Ascending aorta (tissue), 2 donors: ENCODE measurements at places on chromosomes 5 and 9. TPM values are rescaled to one million over a fixed set of nuclear protein-coding genes. Genes with fewer than 3 reads are reported as not detected.

- H3K4me3 ChIP-seq = peak overlapping the region; percentile 75
- H3K27me3 ChIP-seq = no peaks in the 10 kb centered on the region
- peak overlapping the region; percentile 26 for H3K27ac ChIP-seq
Measured at GRCh38 chr5:140630292-140631035, 2.5 kb downstream of the CD14 start.

DNA sequence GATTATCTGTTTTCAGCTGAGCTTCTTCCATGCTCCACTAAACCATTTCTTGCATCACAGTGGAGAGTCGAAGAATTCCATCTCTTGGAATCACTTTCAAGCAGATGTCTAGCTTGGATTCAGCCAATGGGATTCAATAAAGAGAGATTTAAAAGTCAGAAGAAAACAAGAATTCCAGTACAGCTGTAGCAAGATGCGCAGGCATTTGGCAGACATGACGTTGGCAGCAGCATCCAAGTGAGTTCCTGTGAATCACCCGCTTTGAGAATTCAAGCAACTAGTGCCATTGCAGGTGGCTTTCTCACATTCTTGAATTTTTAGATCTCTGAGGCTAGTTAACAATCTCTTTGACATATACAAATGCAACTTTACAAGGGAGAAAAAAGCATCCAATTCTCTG is 467.0 kb downstream of the CDH10 start:
- H3K27ac ChIP-seq = no peak overlapping the region
- H3K4me3 ChIP-seq = no peak overlapping the region
- H3K4me1 ChIP-seq = no peaks in the 10 kb centered on the region
- H3K27me3 ChIP-seq = no peaks in the 10 kb centered on the region
- DNase-seq = no peak
- H3K36me3 ChIP-seq = no peaks in the 10 kb centered on the region

The GNA14 gene
- total RNA-seq = 3.5 TPM

The DNAI1 gene
- not detected for total RNA-seq

GRCh38 chr5:72110394-72111013 is 3.2 kb downstream of the MAP1B start:
- H3K4me3 ChIP-seq = peak overlapping the region; percentile 94
- H3K27me3 ChIP-seq = no peaks in the 10 kb centered on the region
- H3K4me1 ChIP-seq = peaks cover 25% of the 10 kb centered on the region
- DNase-seq = no peak

The ANKS6 gene
- total RNA-seq = 13.0 TPM

The PRR7 gene
- 18.1 TPM for total RNA-seq

DNA sequence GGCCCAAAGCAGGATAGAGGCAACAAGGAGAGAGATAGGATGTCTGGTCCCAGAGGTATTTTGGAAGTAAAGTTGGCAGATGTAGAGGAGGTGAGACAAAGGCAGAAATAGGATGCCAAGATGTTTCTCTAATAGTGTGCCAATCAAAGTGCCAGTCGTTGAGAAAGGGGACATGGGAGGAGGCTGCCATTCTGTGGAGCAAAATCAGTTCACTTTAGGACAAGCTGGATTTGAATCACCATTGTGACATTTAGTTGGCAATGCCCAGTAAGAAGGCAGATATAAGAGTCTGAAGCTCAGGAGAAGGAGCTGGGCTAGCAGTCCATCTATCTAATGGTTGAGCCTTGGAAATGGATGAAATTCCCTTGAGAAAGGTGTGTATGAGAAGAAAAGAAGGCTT is 53.8 kb downstream of the ADRB2 start:
- no peaks in the 10 kb centered on the region for H3K36me3 ChIP-seq
- H3K4me3 ChIP-seq = no peak overlapping the region
- no peaks in the 10 kb centered on the region for H3K27me3 ChIP-seq
- no peak for DNase-seq

DNA sequence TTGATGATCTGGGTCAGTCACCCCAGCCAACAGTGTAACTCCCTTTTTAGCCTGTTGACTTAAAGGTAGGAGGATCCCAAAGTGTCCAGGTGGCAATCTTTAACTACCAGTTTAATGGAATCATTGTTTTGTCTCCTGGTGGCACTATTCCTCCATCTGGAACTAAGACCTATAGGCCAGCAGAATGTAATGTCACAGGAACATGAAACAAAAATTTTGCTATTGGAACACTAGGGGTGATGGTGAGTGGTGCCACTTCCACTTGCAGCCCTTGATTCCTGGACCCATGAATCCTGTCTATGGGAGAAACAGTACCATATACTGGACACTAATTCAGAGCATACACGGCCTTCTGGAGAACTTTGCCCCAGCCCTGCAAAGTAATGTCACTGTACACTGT is 219.5 kb upstream of the RASA1 start:
- no peak overlapping the region for H3K4me3 ChIP-seq
- no peaks in the 10 kb centered on the region for H3K4me1 ChIP-seq
- no peaks in the 10 kb centered on the region for H3K36me3 ChIP-seq
- H3K27ac ChIP-seq = no peak overlapping the region

DNA sequence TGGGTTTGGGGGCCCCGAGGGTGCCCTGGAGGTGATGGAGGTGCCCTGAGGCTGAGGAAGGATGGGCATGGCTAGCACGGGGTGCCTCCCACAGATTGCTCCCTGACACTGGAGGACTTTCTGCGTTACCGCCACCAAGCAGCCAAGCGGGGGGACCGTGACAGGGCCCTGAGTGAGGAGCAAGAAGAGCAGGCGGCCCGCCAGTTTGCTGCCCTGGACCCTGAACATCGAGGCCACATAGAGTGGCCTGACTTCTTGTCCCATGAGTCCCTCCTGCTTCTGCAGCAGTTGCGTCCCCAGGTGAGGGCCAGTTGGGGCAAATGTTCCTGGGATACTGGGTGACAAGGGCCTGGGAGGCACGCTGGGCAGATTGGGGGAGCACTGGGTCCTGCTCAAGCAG is 13.1 kb upstream of the DNAJB5 start:
- no peak overlapping the region for H3K27ac ChIP-seq
- no peaks in the 10 kb centered on the region for H3K36me3 ChIP-seq
- peaks cover 3% of the 10 kb centered on the region for H3K4me1 ChIP-seq
- no peaks in the 10 kb centered on the region for H3K27me3 ChIP-seq

The PPP2R2B gene
- 10.0 TPM for total RNA-seq

The KIF12 gene
- total RNA-seq = not detected

- no peak for DNase-seq
- no peak overlapping the region for H3K4me3 ChIP-seq
- H3K36me3 ChIP-seq = peaks cover 41% of the 10 kb centered on the region
- H3K4me1 ChIP-seq = peaks cover 28% of the 10 kb centered on the region
Measured at GRCh38 chr5:132766020-132766805, 10.8 kb downstream of the SEPTIN8 start.

DNA sequence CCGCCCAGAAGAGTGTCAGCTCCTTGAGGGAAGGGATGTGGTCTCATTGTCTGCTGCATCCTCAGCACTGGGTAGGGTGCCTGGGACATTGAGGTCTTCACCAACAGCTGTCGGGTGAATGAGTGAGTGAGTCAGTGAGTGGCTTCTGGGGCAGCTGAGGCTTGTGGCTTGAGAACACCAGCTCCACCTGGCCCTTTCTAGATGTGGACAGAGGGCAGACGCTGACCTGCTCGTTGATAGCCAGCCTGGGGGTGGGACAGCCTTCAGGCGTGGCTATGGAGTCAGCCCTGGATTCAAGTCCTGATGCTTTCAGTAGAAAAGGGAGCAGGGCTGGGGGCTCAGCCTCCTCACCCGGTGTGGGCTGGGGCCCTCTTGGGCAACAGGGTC is 215.1 kb downstream of the C9orf50 start:
- H3K4me1 ChIP-seq = peaks cover 20% of the 10 kb centered on the region
- no peak overlapping the region for H3K27ac ChIP-seq

DNA sequence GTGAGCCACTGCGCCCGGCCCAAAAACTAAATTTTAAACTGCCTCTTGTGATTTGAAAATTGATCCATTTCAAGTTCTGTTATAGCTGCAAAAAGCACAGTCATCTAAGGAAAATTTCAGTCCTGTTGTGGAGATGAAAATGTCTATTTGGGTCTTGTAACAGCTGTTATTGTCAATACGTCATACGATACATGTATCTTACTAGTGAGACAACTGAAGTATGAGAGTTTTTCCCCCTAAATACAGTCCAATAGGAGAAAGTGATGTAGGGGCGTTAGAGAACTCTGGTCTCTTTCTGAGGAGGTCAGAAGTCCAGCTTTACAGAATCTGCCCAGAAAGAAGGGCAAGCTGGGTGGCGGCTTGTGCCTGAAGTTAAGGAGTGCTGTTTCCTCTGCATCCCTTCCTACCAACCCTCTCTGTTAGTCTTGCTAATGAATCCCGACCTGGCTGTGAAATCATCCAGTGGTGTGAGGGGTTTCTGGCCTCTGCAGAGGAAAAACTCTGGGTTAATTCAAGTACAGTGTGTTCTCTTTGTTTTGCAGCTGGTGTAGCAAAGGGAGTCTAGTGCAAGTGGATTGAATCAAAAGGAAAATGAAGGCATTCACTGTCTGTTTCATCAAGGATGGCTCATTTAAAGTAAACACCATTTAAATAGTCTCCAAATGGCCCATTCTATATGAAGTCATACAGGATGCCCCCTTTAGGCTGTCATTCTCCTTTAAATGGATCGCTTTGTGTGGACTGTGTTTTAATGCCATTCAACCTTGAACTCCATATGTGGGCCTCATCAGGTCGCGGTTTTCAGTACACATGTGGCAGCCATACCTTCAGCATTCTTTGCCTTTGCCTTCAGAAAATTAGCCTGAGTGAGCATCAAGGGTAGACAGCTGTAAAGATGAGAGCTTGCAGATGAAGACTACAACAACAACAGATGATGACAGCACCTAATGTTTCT is 59.0 kb downstream of the AOPEP start:
- H3K27me3 ChIP-seq = no peaks in the 10 kb centered on the region
- H3K27ac ChIP-seq = peak overlapping the region; percentile 83
- H3K36me3 ChIP-seq = no peaks in the 10 kb centered on the region
- H3K4me1 ChIP-seq = no peaks in the 10 kb centered on the region
- H3K4me3 ChIP-seq = no peak overlapping the region

DNA sequence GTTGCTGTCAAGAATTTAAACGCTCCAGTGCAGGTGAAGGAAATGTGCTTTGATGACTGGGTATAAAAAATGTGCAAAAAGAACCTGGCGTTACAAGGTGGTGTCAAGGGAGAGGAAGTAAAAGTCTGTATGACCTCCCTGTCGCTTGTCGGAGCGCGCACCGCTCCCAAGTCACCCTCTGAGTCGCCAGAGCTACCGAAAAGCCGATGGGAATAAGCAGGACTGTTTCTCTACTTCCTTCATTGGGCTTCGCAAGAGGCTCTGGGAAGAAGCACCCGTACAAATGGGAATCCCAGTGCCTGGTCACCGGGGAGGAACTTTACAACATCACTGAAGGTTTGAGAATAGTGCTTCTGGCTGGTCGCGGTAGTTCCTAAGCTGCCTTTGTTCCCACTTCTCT is 1.3 kb upstream of the DMRT2 start:
- H3K4me1 ChIP-seq = peaks cover 7% of the 10 kb centered on the region
- no peak for DNase-seq
- H3K36me3 ChIP-seq = no peaks in the 10 kb centered on the region
- H3K27me3 ChIP-seq = peaks cover 30% of the 10 kb centered on the region

DNA sequence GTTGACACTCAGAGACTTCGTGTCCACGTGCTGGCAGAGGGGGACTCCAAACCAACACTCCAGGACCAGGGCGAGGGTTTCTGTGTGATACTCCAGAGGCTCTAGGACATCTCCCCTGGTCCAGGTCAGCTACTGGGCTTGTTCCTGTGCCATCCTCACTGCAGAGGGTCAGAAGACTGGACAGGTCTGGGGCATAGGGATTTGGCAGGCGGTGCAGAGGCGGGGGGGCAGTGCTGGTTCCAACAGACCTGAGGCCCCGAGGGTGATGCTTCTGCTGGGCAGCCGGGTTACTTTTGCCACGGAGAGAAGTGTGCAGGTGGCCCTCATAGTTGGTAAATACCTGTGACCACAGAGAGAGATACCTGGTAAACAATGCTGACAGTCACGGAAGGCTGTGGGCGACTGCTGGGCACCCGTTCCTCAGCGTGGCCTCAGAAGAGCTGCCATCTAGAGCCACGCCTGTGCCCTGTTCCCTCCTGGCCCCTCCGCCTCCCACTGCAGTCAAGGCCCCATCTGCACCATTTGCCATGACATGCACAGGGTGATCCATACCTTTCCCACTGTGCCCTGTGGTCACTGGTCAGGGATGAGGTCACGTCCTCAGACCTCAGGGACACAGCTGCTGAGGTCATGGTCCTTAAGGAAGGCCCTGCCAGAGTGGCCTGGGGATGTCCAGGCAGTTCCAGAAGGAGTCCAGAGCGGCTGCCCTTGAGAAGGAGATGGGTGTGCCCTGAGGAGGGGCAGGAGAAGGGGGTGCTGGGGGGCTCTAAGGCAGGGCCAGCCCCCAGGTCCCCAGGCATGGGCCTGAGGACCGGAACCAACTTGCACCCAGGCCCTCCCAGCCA is 30.0 kb downstream of the TRIP13 start:
- H3K27me3 ChIP-seq = peaks cover 10% of the 10 kb centered on the region
- H3K4me1 ChIP-seq = no peaks in the 10 kb centered on the region
- H3K27ac ChIP-seq = no peak overlapping the region
- no peak for DNase-seq
- no peak overlapping the region for H3K4me3 ChIP-seq
- no peaks in the 10 kb centered on the region for H3K36me3 ChIP-seq

DNA sequence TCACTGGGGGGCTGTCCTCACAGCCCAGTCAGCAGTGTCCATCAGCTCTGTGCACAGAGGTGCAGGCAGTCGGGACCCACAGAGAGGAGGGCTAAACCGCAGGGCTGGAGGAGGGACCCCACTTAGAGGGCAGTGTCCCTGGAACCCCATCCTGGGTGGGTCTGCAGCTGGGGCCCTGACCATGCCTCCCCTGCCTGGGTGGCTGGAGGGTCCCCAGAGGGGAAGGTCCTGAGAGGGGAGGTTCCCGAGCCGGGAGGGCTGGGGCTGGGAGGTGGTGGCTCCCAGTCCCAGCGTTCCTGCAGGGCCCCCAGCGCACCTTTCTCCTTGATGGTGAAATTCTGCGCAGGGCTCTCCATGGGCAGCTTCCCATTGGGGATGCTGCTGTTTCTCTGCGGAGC is 32.7 kb downstream of the EXOC3 start:
- peaks cover 11% of the 10 kb centered on the region for H3K27me3 ChIP-seq
- peaks cover 10% of the 10 kb centered on the region for H3K4me1 ChIP-seq
- H3K27ac ChIP-seq = no peak overlapping the region
- H3K36me3 ChIP-seq = no peaks in the 10 kb centered on the region

GRCh38 chr5:163509291-163509951 is 4.0 kb downstream of the MAT2B start:
- H3K27me3 ChIP-seq = no peaks in the 10 kb centered on the region
- H3K4me1 ChIP-seq = no peaks in the 10 kb centered on the region
- peaks cover 8% of the 10 kb centered on the region for H3K36me3 ChIP-seq
- no peak for DNase-seq
- H3K27ac ChIP-seq = peak overlapping the region; percentile 68

DNA sequence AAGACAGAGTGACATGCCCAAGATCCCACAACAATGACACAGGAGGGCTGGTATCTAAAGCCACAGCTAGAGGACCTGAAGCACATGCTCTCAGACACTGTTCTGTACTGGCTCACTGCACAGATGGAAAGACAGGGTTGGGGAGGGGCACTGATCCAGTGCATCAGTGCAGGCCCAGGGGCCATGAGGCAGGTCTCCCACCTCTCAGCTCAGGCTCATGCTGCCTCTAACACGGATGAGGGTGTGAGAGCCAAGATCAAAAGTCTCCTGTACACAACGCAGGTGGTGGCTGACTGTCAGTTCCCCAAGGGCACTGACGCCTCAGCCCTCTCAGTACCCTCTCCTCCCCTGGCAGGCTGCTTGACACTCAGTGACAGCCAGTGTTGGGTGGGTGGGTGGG is 10.9 kb downstream of the RAPGEF1 start:
- H3K36me3 ChIP-seq = no peaks in the 10 kb centered on the region
- peaks cover 47% of the 10 kb centered on the region for H3K4me1 ChIP-seq

- no peak for DNase-seq
- no peaks in the 10 kb centered on the region for H3K36me3 ChIP-seq
- H3K4me3 ChIP-seq = no peak overlapping the region
- no peaks in the 10 kb centered on the region for H3K4me1 ChIP-seq
Measured at GRCh38 chr9:76200745-76201144, 193.5 kb downstream of the RFK start.

The SPATA9 gene
- not detected for total RNA-seq
